ENCODE measurements at places on chromosomes 3 and 15. TPM values are rescaled to one million over a fixed set of nuclear protein-coding genes. Genes with fewer than 3 reads are reported as not detected.

Gene RPLP1
- total RNA-seq, result 2,373 TPM

- H3K36me3 ChIP-seq, result no peaks in the 10 kb centered on the region
- peak overlapping the region; percentile 70 for H3K27ac ChIP-seq
- DNase-seq, result peak; percentile 43
- no peaks in the 10 kb centered on the region for H3K27me3 ChIP-seq
- H3K4me3 ChIP-seq, result peak overlapping the region; percentile 70
Observed at GRCh38 chr3:71304684-71305083, 278.8 kb downstream of the FOXP1 start.

DNA sequence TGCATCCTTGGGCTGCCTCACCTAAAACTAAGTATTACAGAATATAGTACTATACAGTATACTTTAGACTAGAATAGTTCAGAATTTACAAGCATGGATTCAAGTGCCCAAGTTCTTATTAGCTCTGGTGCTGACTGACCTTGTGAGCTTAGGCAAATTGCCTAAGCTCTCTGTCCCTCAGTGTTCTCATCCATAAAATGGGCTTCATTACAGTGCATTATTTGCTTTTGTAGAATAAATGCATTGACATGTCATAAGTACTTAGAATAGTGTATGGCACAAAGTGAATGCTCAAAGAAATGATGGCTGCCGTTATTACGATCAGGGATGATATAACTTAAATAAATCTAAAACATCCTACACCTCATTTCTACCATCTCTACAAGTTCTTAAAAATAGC lies 269.7 kb downstream of the FOXP1 start:
- no peak for DNase-seq
- no peaks in the 10 kb centered on the region for H3K27me3 ChIP-seq
- peaks cover 55% of the 10 kb centered on the region for H3K4me1 ChIP-seq
- H3K4me3 ChIP-seq, result no peak overlapping the region
- H3K36me3 ChIP-seq, result no peaks in the 10 kb centered on the region

DNA sequence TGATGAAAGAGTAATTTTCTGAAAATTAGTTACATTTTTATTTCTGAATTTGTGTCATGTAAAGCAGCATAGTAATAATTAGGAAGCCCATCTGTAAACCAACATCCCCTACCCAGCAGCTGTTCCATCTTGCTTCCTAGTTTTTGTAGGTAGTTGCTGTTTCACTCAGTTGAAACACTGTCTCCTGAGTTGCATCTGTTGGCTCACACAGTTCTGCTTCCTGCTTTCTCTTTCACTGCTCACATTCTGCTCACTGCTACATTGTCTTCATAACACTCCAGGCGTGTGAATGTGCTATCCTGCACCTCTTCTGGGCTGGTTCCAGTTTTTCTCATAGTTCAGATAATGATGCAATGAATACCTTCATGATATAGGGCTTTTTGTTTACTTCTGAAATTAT lies 123.4 kb downstream of the EPHB1 start:
- no peaks in the 10 kb centered on the region for H3K4me1 ChIP-seq
- H3K36me3 ChIP-seq, result no peaks in the 10 kb centered on the region
- H3K4me3 ChIP-seq, result no peak overlapping the region
- no peaks in the 10 kb centered on the region for H3K27me3 ChIP-seq

- H3K27ac ChIP-seq, result no peak overlapping the region
Observed at GRCh38 chr3:193052354-193053045, 134.8 kb upstream of the MB21D2 start.

Data from B cell (primary cell).